ENCODE measurements at places on chromosomes 12 and 14.
A peak's percentile ranks its signal among the peaks of the same experiment; 100 is the strongest.

GRCh38 chr12:43180242-43180641 lies 371.8 kb downstream of the ADAMTS20 start:
- DNase-seq: no peak

GRCh38 chr14:47744155-47744554 lies 68.8 kb upstream of the MDGA2 start:
- DNase-seq: no peak

- DNase-seq: no peak
Measured at GRCh38 chr12:6966351-6966750, 4.1 kb downstream of the PHB2 start.

GRCh38 chr14:93619176-93619793 lies 169.0 kb downstream of the PRIMA1 start:
- DNase-seq: peak; percentile 82

- DNase-seq: no peak
Measured at GRCh38 chr14:55800156-55800785, 220.3 kb downstream of the KTN1 start.

DNA sequence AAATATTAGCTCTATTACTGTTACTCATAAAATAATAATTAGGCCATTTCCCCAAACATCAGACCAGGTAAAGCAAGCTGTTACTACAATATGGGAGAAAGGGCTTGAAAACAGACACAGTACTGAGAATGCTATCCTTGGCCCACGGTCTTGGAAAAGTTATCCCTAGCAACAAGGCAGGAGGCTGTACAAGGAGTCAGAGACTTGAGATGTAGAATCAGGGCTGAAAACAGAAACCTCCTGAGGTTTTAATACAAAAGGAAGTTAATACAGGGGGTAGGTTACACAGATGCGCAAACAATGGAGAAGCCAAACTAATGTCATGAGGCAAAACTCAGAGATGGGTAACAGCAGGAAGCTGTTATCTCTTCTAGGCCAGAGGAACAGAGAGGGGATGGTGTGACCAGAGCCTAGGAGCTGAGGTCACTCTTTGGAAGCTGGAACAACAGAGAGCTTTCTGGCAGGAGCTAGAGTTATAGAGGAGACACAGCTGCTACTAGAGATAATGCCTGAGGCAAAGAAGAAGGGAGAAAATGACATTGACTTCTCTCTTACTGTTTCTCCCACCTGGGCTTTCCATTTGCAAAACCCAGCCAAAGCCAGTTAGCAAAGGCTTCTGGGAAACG lies 248.8 kb downstream of the SUDS3 start:
- DNase-seq: no peak

DNA sequence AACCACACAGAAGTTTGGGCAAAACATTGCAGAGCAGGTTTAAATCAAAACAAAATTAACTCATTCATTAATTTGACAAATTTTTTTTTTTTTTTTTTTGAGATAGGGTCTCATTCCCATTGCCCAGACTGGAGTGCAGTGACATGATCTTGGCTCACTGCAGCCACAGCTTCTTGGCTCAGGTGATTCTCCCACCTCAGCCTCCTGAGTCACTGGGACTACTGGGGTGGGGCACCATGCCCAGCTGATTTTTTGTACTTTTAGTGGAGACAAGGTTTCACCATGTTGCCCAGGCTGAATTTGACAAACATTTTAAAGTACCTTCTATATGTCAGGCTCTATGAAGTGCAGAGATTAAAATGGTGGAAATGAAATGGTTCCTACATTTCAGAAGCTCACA lies 257.1 kb upstream of the NPAS3 start:
- DNase-seq: no peak

DNA sequence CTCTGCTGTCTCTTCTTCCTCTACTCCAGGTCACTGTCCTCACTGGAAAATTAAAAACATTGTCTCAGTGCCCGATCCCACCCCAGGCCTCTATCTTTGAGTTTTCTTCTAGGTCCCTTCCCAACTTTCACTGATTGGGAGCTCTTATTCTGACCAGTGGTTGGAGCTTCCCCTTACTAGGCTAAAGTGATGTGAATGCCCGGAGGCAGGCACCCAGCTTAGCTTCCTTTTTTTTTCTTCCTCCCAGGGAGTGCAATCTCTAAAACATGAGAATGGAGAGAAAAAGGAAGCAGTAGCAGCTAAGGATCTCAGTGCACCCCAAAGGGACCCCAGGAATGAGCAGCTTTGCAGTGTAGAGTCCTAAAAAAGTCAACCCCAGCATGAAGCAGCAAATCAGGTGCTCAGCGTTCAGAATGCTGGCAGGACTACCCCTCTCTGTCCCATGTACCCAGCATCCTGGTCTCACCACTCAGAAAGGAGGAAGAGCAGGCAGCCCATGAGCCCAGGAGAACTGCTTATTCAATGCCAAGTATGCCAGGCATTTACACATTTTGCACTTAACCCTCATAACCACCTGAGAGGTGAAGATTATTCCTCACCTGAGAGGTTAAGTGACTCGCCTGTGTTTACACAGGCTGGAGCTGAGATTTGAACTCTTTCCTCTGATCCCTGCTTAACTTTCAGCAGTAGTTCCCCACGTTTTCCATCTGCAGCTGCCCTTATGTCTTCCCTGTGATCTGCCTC lies 146.2 kb upstream of the PWP1 start:
- no peak for DNase-seq

DNA sequence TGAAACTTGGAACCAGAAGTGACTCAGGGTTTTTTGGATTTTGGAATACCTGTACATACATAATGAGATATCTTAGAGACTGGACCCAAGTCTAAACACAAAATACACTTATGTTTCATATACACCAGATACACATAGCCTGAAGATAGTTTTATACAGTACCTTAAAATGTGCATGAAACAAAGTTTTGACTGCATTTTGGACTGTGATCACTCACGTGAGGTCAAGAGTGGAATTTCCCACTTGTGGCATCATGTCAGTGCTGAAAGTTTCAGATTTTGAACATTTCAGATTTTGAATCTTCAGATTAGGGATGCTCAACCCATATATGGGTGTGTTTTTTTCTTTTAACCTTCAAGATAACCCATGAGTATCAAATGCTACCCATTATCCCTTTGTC lies 6.6 kb downstream of the SBNO1 start:
- no peak for DNase-seq

DNA sequence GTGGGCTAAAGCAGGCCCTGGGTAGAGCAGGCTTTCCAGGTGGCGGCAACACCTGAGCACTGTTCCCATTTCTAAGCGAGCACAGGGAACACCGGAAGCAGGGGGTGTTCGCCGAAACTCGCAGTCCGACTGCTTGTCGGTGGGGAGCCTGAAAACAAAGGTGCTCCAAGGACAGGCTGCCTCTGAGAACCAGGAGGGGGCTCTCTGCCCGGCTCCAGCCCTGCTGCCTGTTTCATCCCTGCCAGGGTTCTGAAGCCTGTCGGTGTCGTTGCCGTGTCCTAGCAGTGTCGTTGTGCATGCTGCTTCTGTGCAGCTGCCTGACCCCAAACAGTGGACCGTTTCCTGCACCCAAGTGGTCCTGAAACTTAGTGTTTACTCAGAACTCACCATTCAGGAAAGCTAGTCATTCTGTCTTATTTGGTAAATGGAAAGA lies 21.8 kb downstream of the CCNK start:
- DNase-seq: no peak

DNA sequence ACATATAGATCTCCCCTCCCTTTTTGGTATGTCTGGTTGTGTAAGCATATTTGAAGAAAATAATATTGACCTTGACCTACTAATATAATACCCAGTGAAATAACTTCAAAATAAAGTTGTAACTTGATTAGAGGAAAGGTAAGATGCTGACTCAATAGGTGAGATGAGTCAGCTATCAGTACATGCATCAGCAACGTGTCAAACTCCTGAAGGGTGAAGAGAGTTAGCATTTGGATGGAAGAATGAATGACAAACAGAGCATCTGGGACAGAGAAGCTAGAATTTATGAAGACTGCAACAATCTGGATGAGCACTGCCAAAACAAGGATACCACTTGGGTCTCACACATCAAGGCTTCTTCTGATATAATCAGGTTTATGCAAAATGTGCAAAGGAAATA lies 74.9 kb downstream of the PPP2R5E start:
- DNase-seq: no peak

- no peak for DNase-seq
Measured at GRCh38 chr14:103728721-103729120, 13.1 kb downstream of the ZFYVE21 start.

GRCh38 chr12:100956311-100956852 lies 161.8 kb downstream of the ANO4 start:
- no peak for DNase-seq

GRCh38 chr12:104750061-104750460 lies 208.0 kb downstream of the SLC41A2 start:
- no peak for DNase-seq

GRCh38 chr12:58883576-58884334 lies 36.5 kb downstream of the LRIG3 start:
- no peak for DNase-seq

- DNase-seq: no peak
Measured at GRCh38 chr12:41891226-41891625, 253.4 kb downstream of the GXYLT1 start.

DNA sequence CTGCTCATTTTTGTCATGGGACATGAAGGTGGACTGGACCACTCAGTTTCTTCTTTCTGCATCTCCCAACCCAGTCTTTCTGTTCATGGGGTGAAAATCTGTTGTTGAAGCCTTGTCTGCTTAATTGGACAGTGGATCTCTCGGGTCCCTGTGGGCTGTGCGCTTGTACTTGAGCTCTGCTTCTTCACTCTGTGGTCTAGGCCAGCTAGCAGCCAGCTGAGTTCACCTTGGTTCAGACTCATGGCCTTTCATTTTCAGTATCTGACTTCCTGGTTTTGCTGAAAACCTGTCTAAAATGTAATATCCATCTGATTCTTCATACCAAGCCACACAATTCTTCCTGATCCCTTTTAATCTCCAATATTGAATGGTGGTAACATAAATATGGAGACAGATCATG lies 117.2 kb downstream of the LRRK2 start:
- no peak for DNase-seq

- peak; percentile 69 for DNase-seq
Measured at GRCh38 chr14:99350751-99351150, 78.8 kb upstream of the BCL11B start.

DNA sequence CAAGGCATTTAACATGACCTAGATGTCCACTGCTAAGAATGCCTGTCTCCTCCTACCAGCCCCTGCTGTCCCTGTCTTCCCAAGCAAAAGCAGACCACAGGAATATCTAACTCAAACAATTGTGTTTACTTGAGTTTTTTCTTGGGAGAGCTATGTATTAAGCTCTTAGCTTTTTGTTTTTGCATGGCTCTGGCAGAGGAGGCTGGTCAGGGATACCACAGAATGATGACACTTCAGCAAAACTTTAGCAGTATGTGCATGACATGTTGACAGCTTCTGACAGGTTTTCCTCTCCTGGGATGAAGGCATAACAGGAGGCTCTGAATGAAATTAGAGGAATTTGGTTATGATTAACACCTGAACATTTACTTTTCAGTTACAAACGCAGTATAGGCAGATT lies 6.9 kb downstream of the TMBIM6 start:
- no peak for DNase-seq

DNA sequence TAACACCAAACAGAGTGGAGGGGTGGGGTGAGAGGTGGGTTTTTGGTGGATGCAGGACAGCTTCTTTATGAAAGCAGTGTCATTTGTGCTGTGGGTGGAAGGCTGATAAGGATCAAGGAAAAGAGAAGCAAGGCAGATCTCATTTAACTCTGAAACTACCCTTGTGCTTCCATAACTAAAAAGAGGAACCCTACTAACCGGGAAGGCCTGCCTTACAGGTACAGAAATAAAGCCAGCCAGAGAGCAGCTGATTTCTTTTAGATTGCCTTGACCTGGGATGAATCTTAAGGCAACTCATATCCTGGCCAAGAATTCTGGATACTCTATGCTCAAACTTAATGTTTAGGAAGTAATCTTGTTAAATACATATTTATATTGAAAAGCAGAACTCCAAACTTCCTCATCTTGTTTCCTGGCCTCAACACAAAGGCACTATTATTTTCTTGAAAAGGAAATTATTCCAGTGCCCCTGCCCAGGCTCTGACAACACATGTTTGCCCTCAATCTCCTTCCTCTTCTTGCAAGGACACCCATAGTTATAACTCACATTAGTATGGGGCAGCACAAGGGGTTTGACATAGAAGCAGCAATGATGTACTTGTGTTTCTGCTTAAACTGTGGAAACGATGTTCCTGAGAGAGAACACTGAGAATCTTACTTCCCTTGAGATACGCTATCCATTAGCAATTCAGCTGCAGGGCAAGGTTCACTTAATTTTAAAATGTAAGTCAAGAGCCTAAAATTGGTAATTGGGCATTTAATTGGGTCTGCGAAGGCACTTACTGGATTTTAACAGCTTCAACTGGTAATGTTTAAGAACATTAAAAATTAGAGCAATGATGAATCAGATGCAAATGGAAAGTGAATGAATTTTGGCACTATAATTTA lies 173.7 kb downstream of the STXBP6 start:
- DNase-seq: no peak

DNA sequence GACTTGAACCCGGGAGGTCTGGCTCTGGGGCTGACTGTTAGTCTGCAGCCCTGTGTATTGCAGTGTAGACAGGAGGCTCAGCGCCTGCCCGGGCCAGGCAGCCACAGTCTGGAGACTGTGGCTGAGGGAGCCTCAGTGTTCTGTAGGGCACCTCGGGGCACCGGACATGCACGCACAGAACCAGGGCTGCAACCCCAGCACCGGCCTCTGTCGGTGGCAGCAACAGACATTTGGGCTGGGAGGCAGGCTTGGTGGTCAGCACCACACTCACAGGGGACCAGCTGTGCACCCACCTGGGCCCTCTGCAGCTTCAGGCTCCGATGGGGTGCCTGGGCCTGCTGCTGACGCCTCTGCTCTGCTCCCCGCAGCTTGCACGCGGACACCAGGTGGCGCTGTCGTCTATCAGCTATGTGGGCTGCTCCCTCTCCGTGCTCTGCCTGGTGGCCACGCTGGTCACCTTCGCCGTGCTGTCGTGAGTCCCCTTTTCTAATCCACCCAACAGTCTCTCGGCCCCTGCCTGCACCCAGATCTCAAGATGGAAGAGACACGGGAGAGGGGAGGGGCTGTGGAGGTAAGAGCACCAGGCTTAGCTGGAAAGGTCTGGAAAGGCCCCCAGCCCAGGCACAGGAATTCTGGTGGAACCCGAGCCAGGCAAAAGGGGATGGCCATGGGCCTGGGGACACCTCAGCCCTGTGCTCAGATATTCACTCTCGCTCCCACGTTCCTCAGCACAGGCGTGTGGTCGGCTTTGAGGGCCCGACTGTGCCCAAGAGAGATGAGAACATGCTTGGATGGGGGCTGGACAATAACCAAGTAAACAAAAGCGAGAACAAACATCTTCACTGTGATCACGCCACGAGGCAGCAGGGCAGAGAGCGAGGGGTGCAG lies 151.0 kb downstream of the ADGRD1 start:
- peak; percentile 12 for DNase-seq

All from NCI-H1694 treated with DMSO at 0.1 percent for 48 hours (cell line).